ENCODE measurements at places on chromosomes 6 and 20.

DNA sequence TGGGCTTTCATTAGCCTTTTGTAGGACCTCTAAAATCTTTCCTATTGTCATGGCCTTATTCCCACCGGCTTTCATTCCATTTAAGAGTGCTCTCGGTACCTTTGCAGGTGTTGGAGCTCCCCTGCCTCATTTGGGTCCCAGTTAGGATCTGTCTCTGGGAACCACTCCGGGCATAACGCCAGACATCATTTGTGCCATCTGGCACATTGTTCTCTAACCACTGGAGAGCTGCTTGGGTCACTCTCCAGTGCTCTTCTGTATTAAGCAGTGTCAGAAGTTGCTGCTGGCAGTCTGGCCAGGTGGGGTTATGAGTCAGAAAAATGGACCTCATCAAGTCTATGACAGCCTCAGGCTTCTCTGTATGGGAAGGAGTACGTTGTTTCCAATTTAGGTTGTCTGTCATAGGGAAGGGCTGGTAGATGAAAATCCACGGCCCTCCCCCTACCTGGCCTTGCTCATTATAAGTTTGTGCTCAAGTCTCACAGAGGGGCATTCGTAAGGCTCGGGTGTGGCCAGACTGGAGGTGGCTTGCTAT is 62.9 kb upstream of the MOCS1 start:
- no peak for DNase-seq

DNA sequence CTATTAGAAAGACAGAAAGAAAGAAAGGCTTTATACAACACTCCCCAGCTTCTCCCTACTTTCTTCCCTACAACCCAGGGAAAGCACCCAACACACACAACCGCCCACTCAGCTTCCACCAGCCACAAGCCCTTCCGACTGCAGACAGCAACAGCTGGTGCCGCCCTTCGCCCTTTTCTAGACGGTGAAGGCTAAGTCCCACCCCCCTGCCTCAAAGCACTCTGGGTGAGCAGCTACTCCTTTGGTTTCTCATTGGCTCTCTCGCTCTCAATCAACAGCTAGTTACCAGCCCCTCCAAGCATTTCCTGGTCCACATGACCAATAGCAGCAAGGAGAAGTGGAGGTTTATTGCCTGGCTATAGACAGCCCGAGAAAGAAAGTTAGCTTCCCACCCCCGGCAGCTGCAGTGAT is 230.1 kb upstream of the MOCS1 start:
- DNase-seq: no peak

- DNase-seq: no peak
Observed at GRCh38 chr6:140460267-140460666, 1085.8 kb upstream of the CITED2 start.

GRCh38 chr20:15119852-15120487 is 782.6 kb upstream of the FLRT3 start:
- no peak for DNase-seq

DNA sequence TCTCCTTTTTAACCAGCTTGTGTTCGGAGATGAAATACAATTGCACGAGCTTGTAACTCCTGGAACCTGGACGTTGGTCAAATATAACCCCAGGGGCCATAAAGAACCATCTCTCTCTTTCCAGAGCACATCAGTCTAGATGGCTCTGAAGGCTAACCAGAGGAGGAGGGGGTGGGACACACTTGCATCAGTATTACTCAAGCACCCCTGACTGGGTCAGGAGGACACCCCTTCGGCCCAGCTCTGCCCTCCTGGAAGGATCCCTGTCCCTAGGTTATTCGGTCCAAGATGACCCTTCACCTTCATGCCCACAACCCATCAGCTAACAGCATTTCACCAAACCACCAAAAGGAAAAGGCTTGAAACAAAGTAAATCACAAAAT is 67.1 kb downstream of the FYN start:
- no peak for DNase-seq

- DNase-seq: no peak
Observed at GRCh38 chr6:124355146-124355545, 551.5 kb downstream of the NKAIN2 start.

- DNase-seq: no peak
Observed at GRCh38 chr20:62984666-62985443, 21.9 kb downstream of the BHLHE23 start.

GRCh38 chr6:120274547-120274946 is 925.0 kb upstream of the MAN1A1 start:
- no peak for DNase-seq

GRCh38 chr6:30889921-30890645 is 5.8 kb downstream of the DDR1 start:
- no peak for DNase-seq

DNA sequence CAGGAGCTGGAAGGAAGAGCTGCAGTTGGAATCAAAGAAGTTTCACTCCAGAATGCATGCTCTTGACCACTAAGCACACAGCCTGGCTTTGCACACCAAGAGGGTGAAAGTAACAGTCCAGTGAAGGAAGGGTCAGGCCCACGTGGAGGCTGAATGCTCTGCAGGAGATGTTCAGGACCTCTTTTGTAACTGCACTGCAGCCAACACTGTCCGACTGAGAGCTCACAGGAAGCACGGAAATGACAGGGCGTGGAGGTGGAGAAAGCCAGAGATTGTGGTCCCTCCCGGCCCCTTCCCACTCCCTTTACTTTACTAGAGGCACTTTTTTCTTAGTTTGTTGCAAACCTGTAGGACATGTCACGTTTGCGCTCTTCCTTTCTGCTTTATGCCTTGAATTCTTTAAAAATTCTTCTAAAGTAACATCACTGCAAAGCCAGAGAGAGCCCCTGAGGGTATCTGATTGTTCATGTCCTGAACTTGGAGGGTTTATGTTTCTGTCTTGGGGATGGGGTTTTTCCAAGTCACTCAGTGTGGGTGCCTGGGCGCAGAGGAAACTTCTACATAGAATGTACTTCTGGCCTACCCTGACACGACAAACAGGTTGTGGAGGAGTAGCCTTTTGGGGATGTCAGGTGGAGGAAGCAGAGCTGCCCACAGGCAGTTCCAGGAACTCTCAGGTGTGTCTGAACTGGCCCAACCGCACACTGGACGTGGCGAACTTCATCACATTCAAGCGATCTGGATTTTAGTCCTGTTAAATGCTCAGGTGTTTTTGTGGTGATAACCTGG is 40.9 kb downstream of the JAG1 start:
- no peak for DNase-seq

DNA sequence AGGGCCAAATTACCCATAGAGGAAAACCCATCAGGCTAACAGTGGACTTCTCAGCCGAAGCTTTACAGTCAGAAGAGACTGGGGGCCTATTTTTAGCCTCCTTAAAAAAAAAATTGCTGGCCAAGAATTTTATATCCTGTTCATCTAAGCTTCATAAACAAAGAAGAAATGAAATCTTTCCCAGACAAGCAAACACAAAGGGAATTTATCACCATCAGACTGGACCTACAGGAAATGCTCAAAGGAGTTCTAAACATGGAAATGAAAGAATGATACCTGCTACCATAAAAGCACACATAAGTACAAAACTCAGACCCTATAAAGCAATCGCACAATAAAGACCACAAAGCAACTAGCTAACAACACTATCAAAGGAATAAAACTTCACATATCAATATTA is 19.3 kb downstream of the DTNBP1 start:
- no peak for DNase-seq
